Activated naive CD4-positive, alpha-beta T cell treated with Interleukin-2 at 50 U/mL for 16 hours (primary cell): ENCODE measurements at places on chromosomes 4 and X.
A peak's percentile ranks its signal among the peaks of the same experiment; 100 is the strongest.

- no peak for DNase-seq
These were observed 469.9 kb downstream of the PCDH10 start for GRCh38 chr4:133618963-133619362.

DNA sequence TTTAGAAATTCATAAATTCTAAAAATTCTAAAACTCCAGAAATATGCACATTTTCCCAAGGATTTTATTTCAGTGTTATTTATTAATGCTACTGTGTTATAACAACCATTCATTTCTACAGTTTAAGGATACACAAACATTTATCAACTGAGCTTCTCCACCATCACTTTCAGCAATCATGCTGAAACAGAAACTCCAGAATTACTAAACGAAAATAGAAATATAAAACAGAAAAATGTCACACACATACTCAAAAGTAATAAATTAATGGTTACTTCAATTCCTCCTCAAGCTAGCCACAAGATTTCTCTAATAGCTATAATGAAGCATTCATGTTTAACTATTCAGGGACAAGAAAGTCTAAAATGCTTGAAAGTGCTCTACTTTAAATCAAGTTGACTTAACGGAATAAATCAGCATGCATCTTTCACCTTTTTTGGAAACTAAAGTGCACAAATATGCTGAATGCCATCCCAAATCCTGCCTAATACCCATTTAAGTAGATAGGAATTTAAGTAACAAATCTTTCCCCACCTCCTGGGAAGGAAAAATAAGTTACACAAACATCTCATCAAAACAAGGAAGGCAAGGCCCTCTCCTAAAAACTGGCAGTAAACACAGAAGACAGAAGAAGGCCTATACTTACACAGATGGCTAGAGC is 563 bp downstream of the FAM13A start:
- DNase-seq, result no peak

- peak; percentile 62 for DNase-seq
These were observed 4.6 kb downstream of the HCFC1 start for GRCh38 chrX:153966841-153967535.

DNA sequence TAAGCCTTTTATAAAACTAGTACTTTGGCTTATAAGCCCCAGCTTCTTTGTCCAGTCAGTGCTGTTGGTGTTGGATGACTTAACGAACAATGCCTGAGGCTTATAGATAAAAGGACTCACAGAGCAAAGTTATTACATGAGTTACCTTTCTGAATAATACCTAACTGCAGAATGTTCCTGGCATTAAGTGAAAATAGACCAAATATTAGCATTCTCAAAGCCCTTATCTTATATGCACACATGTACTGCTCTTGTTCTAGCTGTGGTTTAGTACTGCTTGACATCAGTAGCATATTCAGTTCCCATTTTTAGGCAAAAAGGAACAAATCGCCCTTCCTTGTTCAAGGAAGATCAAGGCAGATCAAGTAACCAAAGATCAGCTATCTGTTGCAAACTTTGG is 131.6 kb downstream of the ZNF330 start:
- DNase-seq, result no peak

DNA sequence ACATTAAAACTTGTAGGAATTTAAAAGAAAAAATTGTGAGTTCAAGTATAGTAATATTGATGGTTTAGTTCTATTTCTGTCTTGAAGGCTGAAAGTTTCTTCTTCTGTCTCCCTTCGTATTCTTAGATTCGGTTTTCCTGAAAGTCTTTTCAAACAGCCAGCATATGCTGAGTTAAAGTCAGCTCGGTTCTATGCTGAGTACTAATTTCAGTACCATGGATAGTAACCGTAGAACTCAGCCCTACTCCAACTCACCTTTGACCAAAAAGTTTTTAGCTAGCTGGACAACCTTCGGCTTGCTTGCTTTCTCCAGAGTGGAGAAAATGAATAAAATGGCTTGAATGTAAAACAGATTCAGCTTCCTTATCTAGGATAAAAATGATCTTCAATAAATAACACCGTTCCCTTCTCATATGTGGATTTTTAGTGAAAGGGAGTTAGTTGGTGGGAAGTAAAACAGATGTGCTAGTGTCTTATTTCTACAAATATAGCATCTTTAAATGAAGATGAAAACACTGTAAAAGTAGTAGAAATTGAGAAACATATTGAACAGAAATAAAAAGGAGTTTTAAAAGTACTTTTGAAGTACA is 5.2 kb downstream of the POU4F2 start:
- no peak for DNase-seq

GRCh38 chr4:165851256-165851655 is 21.8 kb upstream of the TLL1 start:
- DNase-seq, result no peak

DNA sequence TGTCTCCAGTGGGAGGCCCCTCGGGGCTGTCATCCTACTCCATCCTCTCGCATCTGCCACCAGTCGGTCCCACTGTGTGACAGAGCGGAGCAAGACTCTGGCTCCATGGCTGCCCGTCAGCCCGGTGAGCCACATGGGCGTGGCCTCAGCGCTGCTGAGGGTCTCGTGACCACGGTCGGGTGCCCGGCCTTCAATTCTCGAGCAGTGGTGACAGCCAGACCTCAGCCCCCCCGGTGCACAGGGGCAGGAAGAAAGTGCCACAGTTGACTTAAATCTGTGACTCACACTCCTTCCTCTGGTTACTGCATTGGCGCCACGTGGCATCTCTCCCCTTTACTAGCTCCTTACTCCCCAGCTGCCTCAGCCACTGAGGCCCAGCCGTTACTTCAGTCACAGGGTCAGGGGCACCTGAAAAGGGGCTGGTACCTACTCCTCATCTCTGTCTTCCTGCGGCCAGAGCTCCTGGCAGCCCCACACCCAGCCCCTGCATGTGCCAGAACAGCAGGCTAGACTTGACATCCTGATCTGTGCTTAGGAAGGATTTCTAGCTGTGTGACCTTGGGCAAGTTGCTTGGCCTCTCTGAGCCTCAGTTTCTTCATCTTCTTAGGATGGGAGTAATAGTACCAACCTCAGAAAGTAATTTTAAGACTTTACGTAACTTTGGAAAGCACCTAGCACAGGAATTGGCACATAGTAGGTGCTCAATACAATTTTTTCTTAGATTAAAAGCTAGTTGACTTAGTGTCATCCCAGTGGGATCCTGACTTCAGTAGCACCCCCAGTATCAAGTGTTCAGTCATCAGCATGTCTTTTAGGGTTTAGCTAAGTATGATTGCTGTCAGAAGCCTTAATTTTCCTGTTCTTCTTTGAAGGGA is 66.1 kb downstream of the TNIP2 start:
- peak; percentile 24 for DNase-seq

GRCh38 chr4:88706574-88706973 is 8.9 kb upstream of the NAP1L5 start:
- DNase-seq, result no peak

- DNase-seq, result no peak
These were observed 43.7 kb downstream of the IL15 start for GRCh38 chr4:141680060-141680459.

DNA sequence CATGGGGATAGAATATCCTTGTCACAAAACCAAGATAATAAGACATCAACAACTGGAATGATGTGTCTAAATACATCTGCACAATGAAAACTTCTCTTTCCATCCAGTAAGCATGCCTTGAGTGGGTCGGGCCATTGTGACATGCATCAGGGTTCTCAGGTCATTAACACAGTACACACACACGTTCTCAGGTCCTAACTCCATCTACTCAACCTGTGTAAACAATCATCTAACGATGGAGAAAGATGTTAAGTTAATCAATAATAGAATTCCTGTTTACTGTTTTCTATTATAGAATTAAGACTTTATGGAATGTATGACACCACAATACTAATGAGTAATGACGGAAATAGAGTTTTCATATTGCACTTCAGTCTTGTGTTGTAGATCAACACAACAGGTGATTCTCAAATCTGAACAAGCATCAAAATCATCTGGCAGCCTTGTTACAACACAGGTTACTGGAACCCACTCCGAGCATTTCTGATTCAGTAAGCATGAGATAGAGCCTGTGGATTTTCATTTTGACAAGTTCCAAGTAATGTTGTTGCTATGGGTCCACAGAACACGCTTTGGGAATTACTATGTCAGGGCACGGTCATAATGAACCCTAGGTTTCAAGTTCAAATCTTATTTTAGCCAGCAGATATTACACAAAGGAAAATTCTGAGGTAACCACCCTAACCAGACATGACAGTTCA is 315.8 kb upstream of the TEX13C start:
- DNase-seq, result no peak

GRCh38 chr4:85147481-85148076 is 181.1 kb upstream of the WDFY3 start:
- DNase-seq, result no peak

GRCh38 chr4:98284640-98285046 is 23.5 kb downstream of the RAP1GDS1 start:
- no peak for DNase-seq

GRCh38 chrX:116756958-116757357 is 294.2 kb upstream of the CT83 start:
- no peak for DNase-seq

- DNase-seq, result no peak
These were observed 96.2 kb upstream of the IL1RAPL2 start for GRCh38 chrX:104469771-104470170.

DNA sequence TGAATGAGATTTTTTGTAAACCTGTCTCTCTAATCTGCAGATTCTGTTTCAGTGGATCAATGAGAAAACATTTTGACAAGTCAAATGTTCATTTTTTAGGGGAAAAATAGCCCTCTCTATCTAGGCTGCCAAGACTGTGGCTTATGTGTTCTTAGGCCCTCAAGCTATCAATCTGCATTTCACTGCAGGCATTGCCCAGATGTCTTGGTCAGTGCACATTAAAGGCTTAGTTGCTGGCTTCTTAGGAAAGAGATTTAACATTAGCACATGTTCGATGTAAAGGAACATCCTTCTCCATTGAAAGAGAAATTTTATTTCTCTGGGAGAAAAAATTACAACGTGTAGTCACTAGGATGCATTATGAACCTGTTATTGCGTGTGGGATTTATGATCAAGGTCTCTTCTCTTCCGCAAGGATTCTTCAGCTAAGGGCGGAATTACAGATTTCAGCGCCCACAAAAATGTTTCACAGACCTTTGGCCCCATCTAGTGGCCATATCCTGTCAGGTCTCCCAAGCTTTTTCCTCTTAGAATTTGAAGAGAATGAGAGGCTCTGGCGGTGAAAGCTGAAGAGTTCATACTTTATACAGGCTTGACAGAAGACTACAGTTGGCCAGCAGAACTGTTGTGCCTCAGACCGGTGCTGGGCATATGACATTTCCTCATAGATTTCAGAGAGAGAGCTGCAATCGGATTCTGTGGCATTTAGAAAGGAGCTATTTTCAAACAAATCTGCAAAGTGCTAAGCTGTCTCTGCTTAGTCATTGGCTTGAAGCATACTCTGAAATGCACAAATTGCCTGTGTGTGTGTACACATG is 144.6 kb upstream of the NOCT start:
- peak; percentile 30 for DNase-seq

DNA sequence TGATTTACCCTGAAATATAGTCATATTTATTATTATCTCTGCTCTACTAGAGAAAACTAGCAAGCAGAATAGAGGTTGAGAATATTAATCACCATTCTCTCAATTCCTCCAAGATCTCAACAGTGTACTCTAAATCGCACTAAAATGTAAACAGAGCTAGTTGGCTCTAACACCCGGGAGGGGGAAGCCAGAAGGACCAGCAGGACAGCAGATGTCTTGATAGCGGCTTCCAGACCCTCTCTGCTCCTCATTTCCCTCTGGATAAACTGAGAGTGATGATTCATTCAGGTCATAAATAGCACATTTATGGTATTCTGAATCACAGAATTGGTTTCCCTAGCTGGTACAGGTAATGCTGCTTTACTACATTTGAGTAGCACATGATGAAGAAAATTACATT is 82.5 kb downstream of the TBC1D9 start:
- DNase-seq, result no peak

DNA sequence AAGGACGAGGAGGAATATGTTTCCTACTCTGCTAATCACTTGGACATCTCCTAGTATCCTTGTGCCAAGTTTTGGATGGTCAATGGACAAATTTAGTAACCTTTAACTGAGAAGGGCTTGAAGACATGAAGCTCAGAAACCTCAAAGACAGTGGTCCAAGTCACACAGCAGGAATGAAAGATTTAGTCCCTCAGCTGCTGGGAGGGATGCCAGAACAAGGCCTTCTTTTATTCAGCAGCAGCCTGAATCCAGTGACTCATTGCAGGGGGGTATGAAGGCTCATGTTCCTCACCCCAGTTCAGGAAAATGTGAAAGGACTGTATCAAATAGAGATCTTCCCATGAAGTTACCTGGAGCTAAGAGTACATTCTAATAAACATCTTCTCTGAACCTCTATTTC is 214.9 kb upstream of the UGT8 start:
- no peak for DNase-seq

- DNase-seq, result peak; percentile 6
These were observed 6.8 kb upstream of the IQSEC2 start for GRCh38 chrX:53288189-53288588.

DNA sequence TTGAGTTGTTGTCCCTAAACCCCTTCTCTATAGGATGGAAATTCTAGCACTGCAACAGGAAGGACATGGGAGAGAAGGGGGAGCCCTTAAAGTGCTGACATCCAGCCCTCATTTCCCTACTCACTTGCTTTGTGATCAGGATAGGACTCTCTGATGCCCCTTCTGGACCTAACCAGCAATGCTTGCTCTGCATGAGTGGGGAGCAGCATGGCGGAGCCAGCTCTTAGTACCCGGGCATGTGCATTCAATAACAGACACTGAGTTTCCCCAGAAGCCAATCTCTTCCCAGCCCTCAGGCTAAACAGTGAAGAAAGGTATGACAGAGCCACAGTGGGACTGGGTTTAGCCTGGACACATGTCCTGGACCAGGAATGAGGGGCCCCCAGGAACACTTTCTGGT is 14.0 kb downstream of the SOD3 start:
- DNase-seq, result no peak
